ENCODE measurements at places on chromosomes 12 and 14.

- no peak for DNase-seq
These were observed at the start of gene SERPINA9 for GRCh38 chr14:94476023-94476422. SERPINA9 (minus strand) TSS chr14:94476197; CDS start chr14:94469840, 6,357 bp downstream.

GRCh38 chr12:5305425-5305824 lies 126.5 kb upstream of the NTF3 start:
- no peak for DNase-seq

GRCh38 chr12:4135919-4136605 lies 137.5 kb upstream of the CCND2 start:
- DNase-seq, result no peak

DNA sequence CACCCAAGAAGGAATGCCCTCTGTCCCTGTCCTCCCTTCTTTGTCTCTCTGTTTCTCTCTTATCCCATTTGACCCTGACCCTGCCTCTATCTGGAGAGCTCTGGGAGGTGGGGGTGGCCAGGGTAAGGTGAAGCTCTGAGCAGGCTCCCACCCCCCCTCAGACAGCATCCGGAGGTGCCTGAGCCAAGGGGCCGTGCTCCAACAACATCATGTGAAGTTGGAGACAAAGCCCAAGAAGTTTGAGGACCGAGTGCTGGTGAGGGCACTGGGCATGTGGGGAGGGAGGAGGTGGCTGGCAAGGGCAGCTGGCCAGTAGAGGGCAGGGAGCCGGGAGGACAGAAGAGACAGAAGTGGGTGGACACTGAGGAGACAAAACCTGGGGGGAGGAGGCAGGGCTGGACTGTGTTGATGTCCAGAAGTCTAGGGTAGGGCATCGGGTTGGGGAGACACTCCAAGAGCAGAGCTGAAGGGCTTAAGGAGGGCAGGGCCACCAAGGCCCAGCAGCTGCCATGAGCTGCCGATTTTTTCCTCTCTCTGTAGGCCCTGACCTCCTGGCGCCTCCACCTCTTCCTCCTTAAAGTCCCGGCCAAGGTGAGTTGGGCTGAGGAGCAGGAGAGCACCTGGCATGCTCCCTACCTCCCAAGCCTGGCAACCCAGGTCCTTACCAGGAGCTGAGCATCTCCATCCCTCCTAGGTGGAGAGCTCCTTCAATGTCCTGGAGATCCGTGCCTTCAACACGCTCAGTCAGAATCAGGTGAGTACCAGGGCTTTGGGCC lies 1.9 kb downstream of the CARMIL3 start:
- no peak for DNase-seq

DNA sequence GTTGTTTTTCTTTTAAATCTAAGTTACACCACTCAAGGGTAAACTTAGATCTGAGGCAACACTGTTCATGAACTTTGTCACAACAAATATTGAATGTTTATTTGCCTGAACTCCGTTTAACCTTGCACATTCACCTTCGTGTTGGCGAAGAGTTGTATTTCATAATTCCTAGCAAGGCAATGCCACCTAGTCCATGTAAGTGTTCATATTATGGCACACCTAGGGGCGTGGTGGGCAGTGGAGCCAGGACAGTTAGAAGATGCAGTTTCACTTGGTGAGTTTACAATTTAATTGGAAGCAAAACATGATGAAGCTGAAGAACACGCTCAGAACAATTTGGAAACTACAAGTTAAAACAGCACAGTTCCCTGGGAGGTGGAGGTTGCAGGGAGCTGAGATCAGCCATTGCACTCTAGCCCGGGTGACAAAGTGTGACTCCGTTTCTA lies 30.4 kb upstream of the GNPNAT1 start:
- no peak for DNase-seq

DNA sequence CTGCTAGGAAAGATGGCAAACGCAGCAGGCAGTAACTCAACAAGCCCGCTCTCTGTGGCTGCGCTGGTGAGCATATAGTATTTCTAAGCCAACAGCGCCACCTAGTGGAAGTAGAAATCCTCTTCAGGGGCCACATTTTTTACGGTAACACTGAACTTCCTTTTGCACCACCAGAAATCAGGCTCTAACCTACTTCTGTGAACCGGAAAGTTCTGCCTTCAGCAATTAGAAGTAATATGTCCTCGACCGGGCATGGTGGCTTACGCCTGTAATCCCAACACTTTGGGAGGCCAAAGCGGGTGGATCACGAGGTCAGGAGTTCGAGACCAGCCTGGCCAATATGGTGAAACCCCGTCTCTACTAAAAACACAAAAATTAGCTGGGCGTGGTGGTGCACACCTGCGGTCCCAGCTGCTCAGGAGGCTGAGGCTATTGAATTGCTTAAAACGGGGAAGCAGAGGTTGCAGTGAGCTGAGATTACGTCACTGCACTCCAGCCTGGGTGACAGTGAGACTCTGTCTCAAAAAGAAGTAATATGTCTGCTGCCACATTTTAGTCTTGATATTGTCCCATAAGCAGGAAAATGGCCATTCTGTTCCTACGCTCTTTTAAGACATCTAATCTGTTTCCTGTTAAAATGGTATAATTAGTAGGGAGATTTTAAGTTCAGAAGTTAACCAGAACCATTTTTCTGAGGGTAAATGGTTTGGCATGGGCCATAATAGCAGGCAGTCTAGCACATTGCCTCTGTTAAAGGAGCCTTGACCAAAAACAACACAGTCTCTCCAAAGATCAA lies 26.8 kb downstream of the APOBEC1 start:
- peak; percentile 83 for DNase-seq

- DNase-seq, result no peak
These were observed 26.1 kb upstream of the APOLD1 start for GRCh38 chr12:12759234-12759915.

- no peak for DNase-seq
These were observed 190.9 kb downstream of the BTG1 start for GRCh38 chr12:91954747-91955146.

DNA sequence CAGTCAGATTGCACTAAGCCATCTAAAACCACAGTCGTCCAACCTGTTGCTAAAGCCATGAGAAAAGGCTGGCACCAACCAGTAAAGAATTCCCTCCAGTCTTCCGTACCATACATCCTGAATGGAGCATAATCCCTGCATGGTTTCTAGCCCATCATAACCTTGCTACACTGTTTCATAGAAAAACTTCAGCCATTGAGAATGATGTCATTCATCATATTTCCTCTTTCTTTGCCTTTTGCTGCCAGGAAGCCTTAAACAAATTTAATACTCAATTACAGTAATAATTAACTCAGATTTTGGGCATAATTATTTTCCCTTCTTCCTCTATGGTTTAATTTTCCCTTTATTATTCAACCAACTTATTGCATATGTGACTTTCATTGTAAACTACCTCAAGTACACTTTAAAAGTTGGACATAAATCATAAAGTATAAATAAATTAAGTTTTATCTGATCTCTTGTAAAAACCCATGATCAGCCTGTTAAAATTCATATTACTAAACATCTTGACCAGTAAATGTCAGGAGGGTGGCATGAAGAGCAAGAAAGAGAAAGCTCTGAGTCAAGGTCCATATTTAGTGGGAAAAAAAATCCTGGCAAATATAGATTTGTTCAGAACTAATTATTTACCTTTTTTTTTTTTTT lies 264.7 kb downstream of the ZFP36L1 start:
- no peak for DNase-seq

GRCh38 chr12:75964150-75964549 lies 67.4 kb downstream of the PHLDA1 start:
- DNase-seq, result no peak
